Mesenchymal stem cell (in vitro differentiated cells and primary cell): ENCODE measurements at places on chromosomes 5 and 9.

DNA sequence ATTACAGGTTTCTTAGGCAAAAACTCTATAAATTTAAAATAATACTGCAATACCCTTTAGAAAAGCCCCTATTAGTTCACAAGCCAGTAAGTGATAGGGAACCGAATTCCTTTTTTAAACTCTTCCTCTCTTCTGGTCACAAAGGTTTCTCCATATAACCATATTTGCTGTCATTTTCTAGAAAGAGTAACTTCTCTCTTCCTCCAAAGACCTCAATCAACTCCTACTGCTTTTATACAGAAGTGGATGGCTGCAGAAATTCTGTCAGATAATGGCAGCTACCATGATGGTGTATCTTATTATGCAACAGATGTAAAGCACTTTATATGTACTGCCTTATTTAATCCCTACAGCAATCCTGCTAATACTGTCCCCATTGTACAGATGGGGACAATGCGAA lies 6.2 kb downstream of the TUT7 start:
- no peak for DNase-seq
- peaks cover 65% of the 10 kb centered on the region for H3K36me3 ChIP-seq
- H3K27ac ChIP-seq = no peak overlapping the region
- H3K4me1 ChIP-seq = peaks cover 3% of the 10 kb centered on the region
- peak overlapping the region; percentile 8 for H3K4me3 ChIP-seq
- H3K27me3 ChIP-seq = no peaks in the 10 kb centered on the region

DNA sequence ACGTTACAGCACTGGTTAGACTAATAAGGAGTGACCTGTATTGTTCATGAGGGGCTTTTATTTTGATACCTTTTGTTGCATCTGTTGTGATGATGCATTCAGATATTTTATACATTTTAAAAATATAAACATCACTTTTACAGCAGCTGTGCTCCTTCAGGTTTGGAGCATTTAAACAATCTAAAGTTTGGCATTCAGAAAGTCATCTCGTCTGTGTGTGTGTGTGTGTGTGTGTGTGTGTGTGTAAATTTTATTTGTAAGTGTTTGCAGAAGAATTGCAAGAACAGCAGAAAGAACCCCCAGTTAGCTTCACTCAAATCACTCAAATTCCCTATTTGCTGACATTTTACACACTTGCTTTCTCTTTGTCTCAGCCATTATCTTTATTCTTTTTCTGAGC lies 87.4 kb downstream of the ERCC6L2 start:
- H3K27ac ChIP-seq = no peak overlapping the region
- no peak for DNase-seq
- no peak overlapping the region for H3K4me3 ChIP-seq
- H3K4me1 ChIP-seq = no peaks in the 10 kb centered on the region

GRCh38 chr9:126146254-126147145 lies 180.1 kb upstream of the MVB12B start:
- H3K27me3 ChIP-seq = peaks cover 32% of the 10 kb centered on the region
- DNase-seq = no peak
- H3K36me3 ChIP-seq = no peaks in the 10 kb centered on the region

DNA sequence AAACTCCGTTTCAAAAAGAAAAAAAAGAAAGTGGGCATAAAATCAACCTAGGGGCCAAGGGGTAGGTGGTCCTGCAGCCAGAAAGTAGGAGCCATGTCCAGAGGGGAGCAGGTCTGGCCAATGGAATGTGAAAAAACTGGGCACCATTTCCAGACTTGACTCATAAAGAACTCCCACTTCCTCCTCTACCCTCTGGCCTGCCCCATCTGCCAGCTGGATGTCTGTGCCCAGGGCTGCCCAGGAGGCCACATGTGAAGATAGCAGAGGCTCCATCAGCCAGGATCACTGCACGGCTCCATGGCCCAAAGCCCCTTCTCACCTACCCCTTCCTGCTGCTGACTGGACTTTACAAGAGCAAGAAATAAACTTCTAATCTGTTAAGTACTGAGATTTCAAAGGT lies 42.1 kb upstream of the EEIG1 start:
- DNase-seq = no peak
- no peak overlapping the region for H3K27ac ChIP-seq

- no peak for DNase-seq
- no peaks in the 10 kb centered on the region for H3K4me1 ChIP-seq
- no peaks in the 10 kb centered on the region for H3K36me3 ChIP-seq
- H3K4me3 ChIP-seq = no peak overlapping the region
- H3K27ac ChIP-seq = no peak overlapping the region
- H3K27me3 ChIP-seq = no peaks in the 10 kb centered on the region
Measured at GRCh38 chr5:107157809-107158208, 512.9 kb downstream of the EFNA5 start.

DNA sequence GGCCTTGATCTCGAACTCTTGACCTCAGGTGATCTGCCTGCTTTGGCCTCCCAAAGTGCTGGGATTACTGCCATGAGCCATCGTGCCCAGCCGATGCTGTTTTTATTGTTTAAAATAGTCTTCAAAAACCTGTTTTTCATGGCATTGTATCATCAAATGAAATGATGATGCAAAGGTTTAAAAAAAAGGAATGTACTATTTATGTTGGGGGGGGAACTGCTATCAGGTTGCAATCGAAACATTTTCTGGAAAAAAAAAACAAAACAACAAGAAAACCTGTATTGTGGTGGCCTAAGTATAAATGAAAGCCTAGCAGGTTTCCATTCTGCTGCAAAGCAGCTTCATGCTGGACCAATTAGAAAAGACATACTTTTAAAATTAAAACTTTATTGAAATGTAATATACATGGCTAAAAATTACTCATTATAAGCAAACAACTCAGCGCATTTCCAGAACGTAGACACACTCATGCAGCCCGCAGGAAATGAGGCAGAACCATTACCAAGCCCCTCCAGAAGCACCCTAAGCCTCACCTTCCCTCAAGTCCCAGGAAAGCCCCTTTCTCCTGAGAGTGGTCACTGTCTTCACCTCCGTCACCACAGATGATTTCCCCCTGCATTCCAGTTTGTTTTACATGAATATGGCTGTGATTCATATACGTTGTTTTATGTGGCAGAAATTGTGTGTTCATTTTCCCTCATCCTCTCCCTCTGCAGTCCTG lies 19.0 kb downstream of the GPR107 start:
- H3K27ac ChIP-seq = peak overlapping the region; percentile 44
- DNase-seq = peak; percentile 73
- no peak overlapping the region for H3K4me3 ChIP-seq
- H3K4me1 ChIP-seq = peaks cover 7% of the 10 kb centered on the region

DNA sequence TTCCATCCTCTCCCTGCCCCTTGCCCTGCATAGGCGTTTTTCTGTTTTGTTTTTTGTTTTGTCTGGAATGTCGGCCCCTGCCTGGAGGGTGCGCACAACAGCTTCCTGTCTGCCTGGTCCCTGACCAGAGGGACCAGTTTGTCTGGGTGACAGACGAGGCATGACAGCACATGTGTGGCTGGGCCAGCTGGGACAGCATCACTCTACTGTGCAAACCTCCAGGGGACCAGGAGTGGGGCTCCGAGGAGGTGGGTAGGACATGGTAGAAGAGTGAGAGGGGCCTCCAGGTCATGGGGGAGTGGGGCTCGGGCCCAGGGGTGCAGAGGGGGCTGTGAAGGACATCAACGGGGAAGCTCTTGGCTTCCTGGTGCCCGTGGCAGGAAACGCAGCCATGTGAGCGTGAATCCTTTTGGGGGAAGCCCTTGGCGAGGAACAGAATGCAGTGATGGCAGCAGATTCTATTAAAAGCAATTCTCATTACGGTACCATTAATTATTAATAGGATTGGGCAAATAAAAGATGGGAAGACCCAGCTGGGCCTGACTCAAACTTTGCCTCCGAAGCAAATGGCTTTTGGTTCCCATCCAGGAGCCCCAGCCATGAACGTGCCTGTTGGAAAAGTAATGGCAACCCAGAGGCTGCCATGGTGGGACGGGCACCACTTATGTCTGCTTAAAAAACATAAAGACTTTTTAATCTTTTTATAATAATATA lies 184.4 kb upstream of the IER5L start:
- no peaks in the 10 kb centered on the region for H3K27me3 ChIP-seq
- no peaks in the 10 kb centered on the region for H3K36me3 ChIP-seq
- DNase-seq = no peak
- H3K4me3 ChIP-seq = no peak overlapping the region
- H3K4me1 ChIP-seq = peaks cover 17% of the 10 kb centered on the region

DNA sequence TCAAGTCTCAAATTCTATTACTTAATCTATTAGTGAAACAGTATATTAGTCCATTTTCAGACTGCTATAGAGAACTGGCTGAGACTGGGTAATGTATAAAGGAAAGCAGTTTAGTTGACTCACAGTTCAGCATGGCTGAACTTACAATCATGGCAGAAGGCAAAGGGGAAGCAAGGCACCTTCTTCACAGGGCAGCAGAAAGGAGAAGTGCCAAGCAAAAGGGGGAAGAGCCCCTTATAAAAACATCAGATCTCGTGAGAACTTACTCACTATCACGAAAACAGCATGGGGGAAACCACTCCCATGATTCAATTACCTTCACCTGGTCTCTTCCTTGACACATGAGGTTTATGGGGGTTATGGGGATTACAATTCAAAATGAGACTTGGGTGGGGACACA lies 67.9 kb upstream of the CHSY3 start:
- H3K27ac ChIP-seq = no peak overlapping the region
- H3K36me3 ChIP-seq = no peaks in the 10 kb centered on the region
- no peak overlapping the region for H3K4me3 ChIP-seq
- no peak for DNase-seq
- H3K4me1 ChIP-seq = no peaks in the 10 kb centered on the region

- H3K27me3 ChIP-seq = no peaks in the 10 kb centered on the region
- no peak overlapping the region for H3K27ac ChIP-seq
- H3K36me3 ChIP-seq = no peaks in the 10 kb centered on the region
- no peak overlapping the region for H3K4me3 ChIP-seq
- no peaks in the 10 kb centered on the region for H3K4me1 ChIP-seq
Measured at GRCh38 chr9:304519-305185, 90.0 kb downstream of the DOCK8 start.

- H3K27me3 ChIP-seq = no peaks in the 10 kb centered on the region
- no peak overlapping the region for H3K27ac ChIP-seq
- no peak for DNase-seq
- no peaks in the 10 kb centered on the region for H3K36me3 ChIP-seq
- H3K4me1 ChIP-seq = no peaks in the 10 kb centered on the region
Measured at GRCh38 chr5:83357621-83358231, 113.8 kb upstream of the VCAN start.

GRCh38 chr9:101566904-101567724 lies 27.7 kb downstream of the PPP3R2 start:
- H3K4me3 ChIP-seq = no peak overlapping the region
- no peaks in the 10 kb centered on the region for H3K4me1 ChIP-seq
- peak; percentile 54 for DNase-seq
